Brain pericyte (primary cell): ENCODE measurements at places on chromosomes 12 and 14.

GRCh38 chr14:85883966-85884365 lies 354.0 kb downstream of the FLRT2 start:
- DNase-seq = no peak

- DNase-seq = no peak
Measured at GRCh38 chr14:54085841-54086240, 129.2 kb upstream of the BMP4 start.

DNA sequence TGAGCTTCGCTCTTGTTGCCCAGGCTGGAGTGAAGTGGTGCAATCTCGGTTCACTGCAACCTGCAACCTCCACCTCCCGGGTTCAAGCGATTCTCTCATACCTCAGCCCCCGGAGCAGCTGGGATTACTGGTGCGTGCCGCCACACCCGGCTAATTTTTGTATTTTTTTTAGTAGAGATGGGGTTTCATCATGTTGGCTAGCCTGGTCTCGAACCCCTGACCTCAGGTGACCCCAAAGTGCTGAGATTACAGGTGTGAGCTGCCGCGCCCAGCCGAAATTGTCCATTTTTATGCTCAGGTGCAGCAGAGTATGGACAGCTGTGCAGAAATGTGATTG lies 19.2 kb upstream of the CYP46A1 start:
- no peak for DNase-seq

- no peak for DNase-seq
Measured at GRCh38 chr12:93351726-93352125, 26.0 kb upstream of the NUDT4 start.

- DNase-seq = no peak
Measured at GRCh38 chr12:116159593-116160200, 117.8 kb downstream of the MED13L start.

DNA sequence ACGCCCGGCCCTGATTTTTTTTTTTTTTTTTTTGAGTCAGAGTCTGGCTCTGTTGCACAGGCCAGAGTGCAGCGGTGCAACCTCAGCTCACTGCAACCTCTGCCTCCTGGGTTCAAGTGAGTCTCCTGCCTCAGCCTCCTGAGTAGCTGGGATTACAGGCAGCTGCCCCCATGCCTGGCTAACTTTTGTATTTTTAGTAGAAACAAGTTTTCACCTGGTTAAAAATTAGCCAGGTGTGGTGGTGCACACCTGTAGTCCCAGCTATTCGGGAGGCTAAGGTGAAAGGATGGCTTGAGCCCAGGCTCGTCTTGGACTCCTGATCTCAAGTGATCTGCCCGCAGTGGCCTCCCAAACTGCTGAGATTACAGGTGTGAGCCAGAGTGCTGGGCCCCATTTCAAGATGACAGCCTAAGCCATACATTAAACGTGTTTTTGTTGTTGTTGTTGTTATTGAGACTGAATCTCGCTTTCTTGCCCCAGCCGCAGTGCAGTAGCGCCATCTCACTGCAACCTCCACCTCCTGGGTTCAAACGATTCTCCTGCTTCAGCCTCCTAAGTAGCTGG lies 42.7 kb upstream of the EAPP start:
- no peak for DNase-seq

- DNase-seq = no peak
Measured at GRCh38 chr12:19916196-19916753, 452.1 kb upstream of the PDE3A start.

GRCh38 chr12:89215196-89215595 lies 137.1 kb downstream of the DUSP6 start:
- no peak for DNase-seq

DNA sequence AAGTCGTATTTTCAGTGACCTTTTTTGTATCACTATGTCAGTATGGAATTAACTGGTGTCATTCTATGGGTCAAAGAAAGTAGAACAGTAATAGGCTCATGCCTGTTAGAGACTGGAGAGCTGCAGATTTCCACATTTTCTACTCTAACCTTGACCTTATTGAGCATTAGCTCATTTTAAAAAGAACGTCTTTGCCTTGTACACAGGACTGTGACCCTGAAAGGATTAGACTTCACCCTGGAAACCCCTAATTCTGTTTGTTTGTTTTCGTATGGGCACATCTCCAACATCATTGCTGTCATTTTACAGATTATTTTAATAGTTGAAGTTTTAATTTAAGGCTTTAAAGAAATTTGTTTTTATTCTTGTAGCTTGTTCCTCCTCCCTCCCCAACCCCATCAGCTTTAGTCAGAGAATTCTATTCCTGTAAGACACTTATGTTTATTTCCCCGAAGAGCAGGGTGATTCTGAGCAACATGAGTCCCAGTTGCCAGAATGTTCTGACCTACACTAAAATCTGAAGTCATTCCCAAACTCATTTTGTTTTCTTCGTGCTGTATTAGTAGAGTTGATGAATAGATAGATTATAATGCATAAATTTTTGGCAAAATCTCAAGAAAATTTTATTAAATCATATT lies 451.3 kb downstream of the FOXG1 start:
- no peak for DNase-seq

- no peak for DNase-seq
Measured at GRCh38 chr12:65925626-65926025, 101.3 kb downstream of the HMGA2 start.

DNA sequence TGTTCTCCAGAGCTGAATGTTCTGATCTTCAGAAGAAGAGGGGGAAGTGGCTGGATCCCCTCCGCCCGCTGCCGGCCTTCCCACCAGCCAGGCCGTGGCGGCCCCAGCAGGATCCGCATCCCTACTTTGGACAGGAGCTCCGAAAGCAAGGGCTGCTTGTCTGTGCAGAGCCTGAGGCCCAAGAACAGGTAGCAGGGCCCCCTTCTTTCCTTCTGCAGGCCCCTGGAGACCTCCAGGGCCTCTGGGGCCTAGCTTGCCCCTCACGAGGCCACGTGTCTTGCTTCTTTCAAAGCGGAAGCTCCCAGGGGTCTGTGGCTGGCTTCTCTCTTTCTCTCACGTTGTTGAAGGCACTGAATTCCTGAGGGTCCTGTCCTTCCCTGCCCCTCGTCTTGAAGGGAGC lies 13.2 kb downstream of the PGF start:
- no peak for DNase-seq

GRCh38 chr12:6754411-6754810 lies 1.5 kb upstream of the MLF2 start:
- DNase-seq = no peak

DNA sequence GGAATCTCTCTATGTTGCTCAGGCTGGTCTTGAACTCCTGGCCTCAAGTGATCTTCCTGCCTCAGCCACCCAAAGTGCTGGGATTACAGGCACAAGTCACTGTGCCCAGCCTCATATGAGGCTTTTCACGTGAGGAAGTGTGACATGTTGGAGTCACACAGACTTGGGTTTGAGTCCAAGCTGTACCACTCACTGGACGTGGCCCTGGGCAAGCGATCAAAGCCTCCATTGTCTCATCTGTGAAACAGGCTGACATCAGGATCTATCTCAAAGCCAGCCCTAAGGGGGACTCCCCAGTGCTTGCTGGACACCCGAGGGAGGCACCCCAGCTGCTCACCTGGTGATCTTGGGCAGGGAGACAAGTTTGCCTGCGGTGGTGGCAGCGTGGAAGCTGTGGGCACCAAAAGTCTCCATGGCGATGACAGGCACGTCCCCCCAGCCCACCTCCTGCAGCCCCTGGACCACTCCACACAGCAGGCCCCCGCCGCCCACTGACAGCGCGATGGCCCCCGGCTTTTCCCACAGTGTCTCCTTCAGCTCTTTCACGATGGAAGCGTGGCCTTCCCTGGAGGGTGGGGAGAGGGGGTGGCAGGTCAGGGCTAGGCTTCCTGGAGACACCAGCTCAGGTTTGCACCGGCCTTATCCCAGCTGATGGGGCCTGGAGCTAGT lies 6.7 kb downstream of the SDS start:
- no peak for DNase-seq

GRCh38 chr14:57871459-57872080 lies 5.7 kb upstream of the SLC35F4 start:
- no peak for DNase-seq

- DNase-seq = no peak
Measured at GRCh38 chr12:131721548-131721947, 10.7 kb downstream of the SFSWAP start.

DNA sequence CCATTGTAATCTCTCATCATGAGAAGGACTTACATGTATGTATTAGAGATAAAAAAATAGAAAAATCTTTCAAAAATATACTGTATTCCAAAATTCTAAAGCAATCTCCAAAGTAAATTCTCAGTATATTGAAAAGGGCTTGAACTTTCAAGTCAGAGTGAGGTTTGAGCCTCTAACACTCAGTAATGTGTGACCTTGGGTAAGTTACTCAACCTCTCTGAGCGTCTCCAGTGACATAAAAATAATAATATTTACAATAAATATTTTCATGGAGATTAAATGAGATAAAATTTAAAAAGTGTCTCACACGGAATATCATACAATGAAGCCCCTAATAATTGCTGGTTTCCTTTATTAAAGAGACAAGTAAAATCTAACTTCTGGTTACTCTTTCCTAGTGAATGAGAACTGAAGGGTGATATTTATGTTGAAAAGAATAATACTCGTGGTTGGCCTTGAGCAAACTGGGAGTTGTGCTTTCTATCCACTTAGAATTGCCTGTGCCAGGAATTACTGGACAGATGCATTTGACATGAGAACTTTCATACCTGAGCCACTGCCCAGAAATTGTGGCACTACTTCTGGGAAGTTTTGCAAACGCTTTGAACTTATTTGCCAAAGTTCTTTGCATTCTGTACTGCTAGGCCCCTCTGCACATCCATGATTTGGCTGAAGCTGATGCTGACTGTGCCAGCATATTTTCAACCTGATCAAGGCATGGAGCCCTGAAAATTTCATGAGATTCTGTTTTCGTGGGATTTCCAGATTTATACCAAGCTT lies 933.7 kb downstream of the GALC start:
- DNase-seq = no peak

- DNase-seq = no peak
Measured at GRCh38 chr12:12719496-12719895, 2.3 kb downstream of the CDKN1B start.

- DNase-seq = no peak
Measured at GRCh38 chr14:61516118-61516743, 179.1 kb upstream of the HIF1A start.

- no peak for DNase-seq
Measured at GRCh38 chr12:20342111-20342510, 26.2 kb upstream of the PDE3A start.

- no peak for DNase-seq
Measured at GRCh38 chr12:114636723-114637480, 47.1 kb downstream of the TBX3 start.

DNA sequence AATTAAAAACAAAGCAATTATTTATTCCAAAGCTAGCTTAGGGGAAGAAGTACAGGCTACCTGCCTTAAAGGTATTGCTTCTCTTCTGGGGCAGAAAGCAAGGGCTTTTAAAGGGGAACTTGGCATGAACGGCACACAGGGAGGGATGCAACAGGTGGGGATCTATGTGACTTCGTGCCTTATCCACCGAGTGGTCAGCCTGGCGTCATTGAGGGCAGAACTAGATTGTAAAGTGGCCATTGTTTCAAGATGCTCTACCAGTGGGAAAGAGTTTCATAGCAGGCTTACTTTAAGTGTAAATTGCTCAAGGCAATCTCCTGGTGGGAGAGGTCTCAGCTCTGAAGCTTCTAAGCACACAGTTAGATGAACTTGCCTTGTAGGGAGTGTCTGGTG lies 360.4 kb downstream of the ATP23 start:
- no peak for DNase-seq

DNA sequence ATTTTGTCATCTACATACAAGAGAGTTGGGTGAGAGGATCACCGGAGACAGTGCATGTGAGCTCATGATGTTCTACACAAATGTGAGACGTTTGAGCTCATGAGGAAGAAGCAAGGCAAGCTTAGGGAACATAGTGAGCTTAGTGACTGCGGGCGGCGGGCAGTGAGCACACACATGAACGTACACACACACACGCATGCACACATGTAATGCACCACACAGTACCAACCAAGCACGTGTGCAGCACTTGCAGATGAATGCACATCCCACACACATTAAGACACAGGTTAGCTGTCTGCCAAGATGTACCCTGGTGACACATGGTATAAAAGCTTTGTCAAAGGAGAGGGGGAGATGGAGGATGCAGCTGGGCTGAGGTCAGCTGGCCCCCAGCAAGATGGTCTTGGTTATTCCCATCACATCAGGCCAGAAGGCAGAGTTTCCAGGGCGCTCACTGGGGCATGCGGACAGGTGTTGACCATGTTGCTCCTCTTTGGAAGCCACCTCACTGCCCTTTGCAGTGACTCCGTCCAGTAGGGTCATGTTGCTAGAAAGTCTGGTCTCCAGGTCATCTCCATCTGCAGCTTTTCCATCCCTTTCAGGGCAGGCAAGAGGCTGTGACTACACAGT lies 8.7 kb upstream of the CACNA2D4 start:
- DNase-seq = no peak

DNA sequence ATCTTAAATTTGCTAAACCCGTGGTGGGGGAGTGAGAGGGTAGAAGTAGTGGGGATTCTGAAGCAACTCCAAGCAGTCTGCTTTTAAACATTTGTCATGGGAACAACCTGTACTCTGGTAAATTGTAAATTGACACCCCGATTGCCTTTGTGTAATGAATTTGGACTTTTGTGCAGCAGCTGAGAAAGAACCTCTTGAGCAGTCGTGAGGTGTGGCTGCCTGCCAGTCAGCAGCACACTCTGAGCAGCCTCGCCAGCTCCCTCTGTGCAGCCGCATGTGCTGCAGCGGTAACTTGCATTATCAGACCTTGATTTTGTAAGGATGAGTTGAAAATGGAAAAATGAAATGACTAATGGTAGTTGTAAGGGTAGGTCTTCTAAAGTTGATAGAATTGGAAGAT lies 74.3 kb downstream of the SUSD6 start:
- DNase-seq = no peak

DNA sequence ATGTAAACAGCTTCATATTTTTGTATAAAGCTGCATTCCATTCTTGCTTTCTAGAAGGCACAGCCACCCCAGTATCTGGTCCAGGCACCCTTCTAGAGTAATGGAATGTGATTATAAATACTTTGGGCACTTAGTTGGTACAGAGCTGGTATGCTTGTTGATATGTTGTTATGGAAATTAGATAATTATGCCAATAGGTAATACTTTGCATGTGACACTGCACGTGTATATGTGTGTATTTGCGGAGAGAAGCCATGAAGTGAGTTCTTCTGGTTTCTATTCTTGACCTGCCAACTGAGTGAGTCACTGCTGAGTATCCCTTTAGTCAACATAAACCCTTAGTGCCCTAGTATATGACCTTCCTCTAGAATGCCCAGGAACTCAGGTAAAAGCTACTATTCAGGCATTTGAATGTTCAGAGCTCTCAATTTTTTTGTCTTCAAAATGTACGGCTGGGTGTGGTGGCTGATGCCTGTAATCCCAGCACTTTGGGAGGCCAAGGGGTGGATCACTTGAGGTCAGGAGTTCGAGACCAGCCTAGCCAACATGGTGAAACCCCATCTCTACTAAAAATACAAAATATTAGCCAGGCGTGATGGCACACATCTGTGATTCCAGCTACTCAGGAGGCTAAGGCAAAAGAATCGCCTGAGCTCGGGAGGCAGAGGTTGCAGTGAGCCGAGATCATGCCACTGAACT lies 6.2 kb upstream of the TCP11L2 start:
- DNase-seq = no peak

DNA sequence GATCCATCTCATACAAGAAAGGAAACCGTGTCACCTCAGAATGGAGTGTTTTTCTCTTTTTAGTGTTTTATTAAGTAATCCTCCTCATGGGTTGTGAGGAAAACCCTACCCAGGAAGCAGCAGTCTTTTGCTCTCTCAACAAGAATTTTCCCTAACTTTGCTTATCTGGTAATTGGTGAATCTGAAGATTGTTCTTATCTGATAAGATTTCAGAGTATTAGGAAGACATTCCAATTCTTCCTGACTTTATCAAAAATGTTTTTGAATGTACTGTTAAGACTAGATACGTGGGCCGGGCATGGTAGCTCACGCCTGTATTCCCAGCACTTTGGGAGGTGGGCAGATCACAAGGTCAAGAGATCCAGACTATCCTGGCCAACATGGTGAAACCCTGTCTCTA lies 86.0 kb downstream of the PHLDA1 start:
- DNase-seq = no peak
